ENCODE measurements at places on chromosomes 5 and 9.
A peak's percentile ranks its signal among the peaks of the same experiment; 100 is the strongest.

DNA sequence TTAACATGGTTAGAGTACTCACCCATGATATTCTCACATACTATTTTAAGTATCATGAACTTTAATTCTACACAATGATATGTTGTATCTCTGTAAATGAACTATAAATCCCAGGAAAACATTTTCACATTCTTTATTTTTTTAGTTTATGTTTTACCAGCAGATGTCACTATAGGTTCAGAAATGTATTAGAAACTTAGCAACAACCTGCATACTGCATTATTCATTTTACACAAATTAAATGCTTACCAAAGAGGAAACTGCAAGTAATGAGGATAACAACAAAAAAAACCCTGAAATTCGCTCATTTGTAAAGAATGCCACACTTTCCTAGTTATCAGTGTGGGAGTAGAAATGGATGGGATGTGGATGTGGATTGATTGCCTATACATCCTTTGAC lies 217.5 kb upstream of the OTULINL start:
- DNase-seq = no peak

GRCh38 chr9:136529516-136530460 lies 16.1 kb downstream of the NOTCH1 start:
- DNase-seq = no peak

GRCh38 chr5:911601-912000 lies 18.9 kb downstream of the TRIP13 start:
- DNase-seq = no peak

DNA sequence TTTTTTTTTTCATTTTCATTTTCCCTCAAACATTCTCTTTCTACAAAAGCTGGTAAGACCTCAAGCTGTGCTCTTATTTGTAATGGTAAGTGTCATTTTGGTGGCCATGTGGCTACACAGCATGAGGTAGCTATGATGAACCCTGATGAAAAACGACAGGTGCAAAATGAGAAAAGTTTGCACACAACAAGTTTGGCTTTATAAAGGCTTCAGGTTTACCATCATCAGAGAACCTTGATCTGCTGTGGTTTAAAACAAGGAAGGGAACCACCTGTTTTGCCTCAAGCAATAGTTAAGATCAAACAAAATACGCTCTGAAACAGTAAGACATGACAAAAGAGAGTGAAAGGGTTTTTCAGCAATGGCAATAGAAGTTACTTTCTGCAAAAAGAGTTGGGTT lies 1124.6 kb upstream of the ACO1 start:
- DNase-seq = no peak

DNA sequence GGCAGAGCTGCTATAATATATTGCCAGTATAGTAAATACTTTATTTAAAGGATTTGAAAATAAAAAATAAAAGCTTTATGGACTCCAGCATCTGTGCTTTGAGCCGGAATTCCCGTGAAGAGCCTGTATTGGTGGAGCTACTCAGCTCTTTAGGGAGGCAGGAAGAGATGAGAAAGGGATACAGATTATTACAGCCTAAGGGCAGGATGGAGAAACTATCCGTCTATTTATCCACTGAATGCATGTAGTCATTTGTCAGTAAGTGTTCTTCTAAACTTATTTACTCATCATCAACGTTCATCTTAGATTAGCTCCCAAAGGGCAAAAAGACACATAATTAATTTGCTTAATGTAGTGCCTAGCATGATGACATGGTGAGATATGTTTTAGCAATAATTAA lies 48.4 kb downstream of the SLC1A1 start:
- DNase-seq = no peak

DNA sequence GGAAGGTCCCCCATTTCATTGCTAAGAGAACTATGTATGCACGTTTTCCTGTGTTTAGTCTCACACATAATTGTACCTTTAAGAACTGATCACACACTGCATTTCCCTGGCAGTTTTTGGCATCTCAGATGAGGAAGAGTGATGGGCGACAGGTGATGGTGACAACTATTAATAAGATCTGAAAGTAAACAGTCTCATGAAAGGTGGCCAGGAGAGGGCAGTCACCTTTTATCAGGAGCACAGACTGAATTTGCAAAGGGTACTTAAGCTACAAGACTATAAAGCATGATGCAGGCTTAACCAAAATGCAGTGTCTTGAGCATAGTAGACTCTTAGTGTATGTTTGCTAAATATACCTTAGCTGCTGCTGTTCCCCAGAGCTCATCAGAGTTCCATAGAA lies 91.5 kb downstream of the GHR start:
- no peak for DNase-seq

- DNase-seq = no peak
These were observed 25.7 kb downstream of the SLC46A2 start for GRCh38 chr9:112864982-112865381.

- no peak for DNase-seq
These were observed 101.2 kb downstream of the TTC39B start for GRCh38 chr9:15205632-15206420.

DNA sequence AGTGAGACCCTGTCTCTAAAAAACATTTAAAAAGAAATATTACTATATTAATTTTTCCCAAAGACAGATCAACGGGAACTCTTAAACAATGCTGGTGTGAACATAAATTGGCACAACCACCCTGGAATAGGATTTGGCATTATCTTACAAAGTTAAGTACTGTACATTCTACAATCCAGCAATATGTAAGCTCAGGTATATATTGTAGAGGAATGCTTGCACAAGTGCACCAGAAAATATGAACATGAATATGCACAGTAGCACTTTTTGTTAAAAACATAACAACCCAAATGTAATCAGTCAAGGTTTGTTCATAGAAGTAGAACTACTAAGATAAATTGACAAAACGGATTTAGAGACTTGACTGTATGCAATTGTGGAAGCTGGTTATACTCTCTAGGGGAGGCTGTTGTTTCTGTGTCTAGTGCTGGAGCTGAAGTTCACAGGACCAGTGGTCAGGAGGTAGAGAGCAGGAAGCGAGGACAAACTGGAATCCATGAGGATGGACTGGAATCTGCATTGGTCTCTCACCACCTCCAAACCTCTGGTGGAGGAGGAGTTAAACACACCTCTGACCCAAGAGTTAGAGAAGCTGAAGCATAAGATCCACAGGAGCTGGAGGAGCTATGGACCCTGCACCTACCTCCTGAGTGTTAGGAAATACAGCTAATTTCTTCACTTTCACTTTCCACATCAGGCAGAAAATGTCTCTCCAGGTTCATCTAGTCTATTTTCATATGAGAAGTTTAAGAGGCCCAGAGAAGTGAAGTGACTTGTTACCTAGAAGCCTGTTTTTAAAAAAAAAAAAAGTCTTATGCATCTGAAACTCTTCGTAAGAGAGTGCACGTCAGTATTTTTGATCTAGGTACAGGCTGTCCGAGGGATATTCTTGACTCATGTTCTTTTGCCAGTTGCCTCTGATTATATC lies 20.3 kb upstream of the RIC1 start:
- DNase-seq = no peak

GRCh38 chr9:134896834-134897583 lies 16.4 kb downstream of the FCN2 start:
- no peak for DNase-seq

- DNase-seq = no peak
These were observed 80.2 kb downstream of the NTNG2 start for GRCh38 chr9:132241840-132242620.

- no peak for DNase-seq
These were observed 70.5 kb downstream of the SNX24 start for GRCh38 chr5:122915717-122916461.

DNA sequence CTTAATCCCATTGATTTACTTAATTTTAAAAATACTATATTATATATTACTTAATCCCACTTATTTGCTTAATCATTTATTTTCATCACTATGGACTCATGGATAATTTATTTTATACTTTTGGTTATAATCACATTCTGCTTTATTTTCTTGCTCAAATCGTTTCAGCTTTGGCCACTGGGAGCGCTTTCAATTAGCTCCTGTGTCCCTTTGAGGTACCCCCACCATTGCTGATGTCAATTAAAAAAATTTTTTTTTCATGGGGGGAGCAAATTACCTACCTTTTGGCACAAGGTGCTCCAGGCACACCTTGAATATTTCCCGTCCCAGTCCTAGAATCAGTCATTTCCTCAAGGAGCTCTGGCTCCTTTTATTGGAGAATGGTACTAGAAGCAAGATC lies 1.4 kb upstream of the TRIO start:
- no peak for DNase-seq

DNA sequence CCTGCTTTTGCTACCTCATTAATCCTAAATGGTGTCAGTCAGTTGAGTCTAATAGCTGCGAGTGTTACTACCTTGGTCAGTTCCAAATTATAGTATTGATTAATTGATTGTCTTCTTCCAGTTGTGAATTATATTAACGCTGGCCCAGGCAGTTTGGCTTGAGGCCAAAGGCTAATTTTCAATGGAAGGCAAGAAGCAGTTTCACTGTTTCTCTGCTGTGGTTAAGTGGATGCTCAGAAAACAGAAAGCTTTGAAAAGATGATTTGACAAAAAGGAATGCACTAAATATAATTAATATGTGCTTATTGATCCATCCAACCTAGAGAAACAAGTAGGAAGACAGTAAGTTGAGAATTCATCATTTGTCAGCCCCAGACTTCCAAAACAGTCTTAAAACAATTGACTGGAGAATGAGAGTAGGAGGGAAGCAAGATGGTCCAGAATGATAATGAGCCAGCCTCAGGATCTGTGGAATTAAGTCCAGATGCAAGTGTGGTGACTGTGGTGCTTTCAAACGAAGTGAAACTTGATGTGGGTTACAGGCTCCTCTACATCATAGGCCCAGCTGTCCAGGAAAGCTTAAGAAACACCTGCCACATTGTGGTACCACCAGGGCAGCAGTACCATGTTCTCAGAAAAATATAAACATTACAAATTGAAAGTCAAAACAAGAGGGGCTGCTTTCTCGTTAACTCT lies 1371.0 kb upstream of the DMAC1 start:
- peak; percentile 93 for DNase-seq

DNA sequence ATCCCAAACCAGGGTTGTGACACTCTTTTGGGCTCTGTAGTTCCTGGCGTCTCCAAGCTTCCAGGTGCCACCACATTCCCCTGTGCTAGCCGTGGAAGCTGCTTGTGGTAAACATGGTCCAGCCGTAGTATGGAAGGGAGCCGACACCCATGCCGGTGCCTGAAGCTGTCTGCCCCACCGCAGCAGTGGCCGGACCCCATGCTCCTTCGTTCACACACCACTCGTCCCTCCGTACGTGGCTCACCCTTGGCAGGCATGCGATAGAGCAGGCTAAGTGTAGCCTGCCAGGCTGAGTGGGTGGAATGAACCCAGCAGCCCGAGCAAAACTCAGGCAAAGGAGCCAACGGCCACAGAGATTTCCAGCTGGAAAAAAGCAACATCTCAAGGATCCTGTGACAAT lies 2030.4 kb downstream of the EFNA5 start:
- DNase-seq = no peak

DNA sequence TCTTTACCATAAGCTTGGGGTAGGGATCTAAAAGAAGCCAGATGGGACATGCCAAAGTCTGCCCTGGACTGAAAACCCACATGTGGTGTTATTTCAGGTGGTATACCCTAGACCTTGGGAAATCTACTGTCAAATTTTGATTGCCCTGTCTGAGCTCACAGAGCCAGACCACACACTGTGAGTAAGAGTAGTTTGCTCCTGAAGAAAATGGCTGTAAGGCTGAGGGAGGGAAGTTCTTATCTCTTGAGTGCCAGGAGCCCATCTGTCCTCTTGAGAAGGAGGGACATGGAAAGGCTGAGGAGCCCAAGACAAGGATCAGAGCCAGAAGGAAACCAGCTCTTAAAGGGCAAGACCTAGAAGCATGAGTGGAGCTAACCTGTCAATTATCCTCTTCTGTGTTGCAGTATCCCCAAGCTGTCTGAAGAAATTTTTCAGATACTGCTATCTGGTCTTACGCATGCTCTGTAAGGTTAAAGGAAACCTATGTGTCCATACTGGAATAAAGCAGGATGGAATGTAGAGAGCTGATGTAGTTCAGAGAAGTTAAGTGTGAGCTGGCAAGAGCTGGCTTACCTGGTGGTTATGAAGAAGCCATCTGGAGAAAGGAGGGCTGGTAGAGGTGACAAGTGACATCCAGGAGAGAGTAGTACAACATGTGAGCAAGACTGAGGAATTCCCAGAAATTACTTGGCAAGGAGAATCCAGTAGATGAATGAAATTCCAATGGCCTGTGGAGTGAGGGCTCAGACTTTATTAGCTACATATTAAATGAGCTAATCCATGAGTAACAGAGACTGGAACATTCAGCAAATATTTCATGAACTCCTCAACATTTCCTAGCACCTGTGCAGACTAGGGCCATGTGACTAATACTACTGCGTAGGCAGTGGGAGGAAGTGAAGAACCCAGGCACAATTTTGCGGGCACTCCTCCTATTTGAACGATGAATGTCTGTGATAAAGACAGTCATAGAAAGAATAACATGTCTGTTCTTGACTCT lies 389.1 kb upstream of the KIF2A start:
- DNase-seq = peak; percentile 90

- no peak for DNase-seq
These were observed 137.8 kb downstream of the ROR2 start for GRCh38 chr9:91812191-91812590.

- no peak for DNase-seq
These were observed 165.5 kb upstream of the RGS7BP start for GRCh38 chr5:64340293-64340692.

GRCh38 chr5:55994495-55994997 lies at the start of gene IL6ST:
TSS of gene IL6ST (minus strand) at chr5:55994963. CDS start at chr5:55976278, 18,685 bp downstream.
- DNase-seq = peak; percentile 72

DNA sequence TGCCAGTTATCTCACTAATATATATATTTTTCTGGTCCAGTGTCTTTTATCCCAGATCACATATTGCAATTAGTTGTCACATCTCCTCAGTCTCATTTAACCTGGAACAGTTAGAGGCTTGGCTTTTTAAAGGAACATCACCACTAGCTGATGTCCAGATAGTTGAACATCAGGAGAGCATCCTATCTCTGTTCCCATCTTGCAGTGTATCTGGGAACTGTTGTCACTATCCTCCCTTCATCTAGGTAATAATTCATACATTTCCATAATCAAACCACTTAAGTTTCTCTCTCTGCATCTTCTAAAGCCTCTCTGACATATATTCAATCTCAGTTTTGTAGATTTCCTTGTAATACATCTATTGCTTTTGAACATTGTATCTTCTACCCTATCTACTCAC lies 175.7 kb downstream of the ARHGAP26 start:
- DNase-seq = no peak

GRCh38 chr9:129864991-129865647 lies 29.9 kb downstream of the USP20 start:
- no peak for DNase-seq

- DNase-seq = peak; percentile 4
These were observed 556 bp downstream of the MTREX start for GRCh38 chr5:55308254-55308836.

DNA sequence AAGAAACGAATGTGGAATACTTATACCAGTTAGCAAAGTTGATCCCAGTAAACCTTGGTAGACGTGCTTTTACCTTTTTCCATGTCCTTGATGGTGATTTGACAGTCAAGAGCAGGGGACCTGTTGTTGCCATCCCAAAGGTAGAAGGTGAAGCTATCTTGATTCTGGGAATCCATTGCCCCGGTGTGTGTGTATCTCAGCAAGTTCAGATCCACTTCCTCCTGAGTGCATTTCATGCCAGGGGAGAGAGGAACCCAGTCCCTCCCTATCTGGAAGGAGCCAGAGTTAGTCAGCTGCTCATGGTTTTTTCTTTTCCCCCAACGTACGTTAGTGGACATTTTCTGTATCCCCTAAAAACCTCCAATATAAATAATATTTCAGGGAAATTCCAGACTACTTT lies 66.3 kb upstream of the CER1 start:
- DNase-seq = no peak

GRCh38 chr9:136119061-136119882 lies 597 bp upstream of the TMEM250 start:
- DNase-seq = no peak
